NCI-H1417 treated with DMSO at 0.1 percent for 48 hours (cell line): ENCODE measurements at places on chromosomes 1 and 21.
A peak's percentile ranks its signal among the peaks of the same experiment; 100 is the strongest.

- no peak for DNase-seq
Observed at GRCh38 chr1:61139775-61140549, 57.6 kb downstream of the NFIA start.

GRCh38 chr21:35349376-35350080 is 300.4 kb upstream of the RUNX1 start:
- no peak for DNase-seq

GRCh38 chr1:29259802-29260441 is 23.6 kb downstream of the PTPRU start:
- DNase-seq, result no peak

DNA sequence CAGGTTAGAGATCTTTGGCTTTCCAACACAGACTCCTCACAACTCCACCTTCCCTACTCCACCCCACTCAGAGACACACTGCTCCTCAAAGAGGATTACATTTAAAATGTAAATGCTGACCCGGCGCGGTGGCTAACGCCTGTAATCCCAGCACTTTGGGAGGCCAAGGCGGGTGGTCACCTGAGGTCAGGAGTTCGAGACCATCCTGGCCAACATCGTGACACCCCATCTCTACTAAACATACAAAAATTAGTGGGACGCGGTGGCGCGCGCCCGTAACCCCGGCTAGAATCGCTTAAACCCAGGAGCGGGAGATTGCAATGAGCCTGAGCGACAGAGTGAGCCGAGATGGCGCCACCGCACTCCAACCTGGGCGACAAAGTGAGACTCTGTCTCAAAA is 1.8 kb upstream of the ANP32E start:
- no peak for DNase-seq

GRCh38 chr1:150567717-150568593 is 11.5 kb downstream of the MCL1 start:
- peak; percentile 43 for DNase-seq

DNA sequence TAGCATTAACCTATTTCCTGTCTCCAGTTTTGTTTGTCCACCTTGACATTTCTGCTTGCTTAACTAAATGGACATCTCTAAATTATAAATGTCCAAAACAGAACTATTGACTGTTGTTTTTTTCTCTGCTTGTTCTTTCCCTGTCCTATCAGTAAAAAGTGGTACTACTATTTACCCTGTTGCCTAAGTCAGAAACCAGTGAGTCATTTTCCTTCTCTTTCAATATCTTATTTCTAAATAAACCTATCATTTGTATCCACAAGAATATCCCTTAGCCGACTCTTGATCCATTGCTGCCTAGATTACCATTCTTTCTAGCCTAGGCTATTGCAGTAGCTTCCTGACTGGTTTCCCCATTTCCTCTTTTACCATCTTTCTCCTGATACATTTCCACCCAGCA is 22.5 kb downstream of the MIER1 start:
- DNase-seq, result no peak

- DNase-seq, result no peak
Observed at GRCh38 chr1:167561753-167562152, 8.2 kb upstream of the CREG1 start.

DNA sequence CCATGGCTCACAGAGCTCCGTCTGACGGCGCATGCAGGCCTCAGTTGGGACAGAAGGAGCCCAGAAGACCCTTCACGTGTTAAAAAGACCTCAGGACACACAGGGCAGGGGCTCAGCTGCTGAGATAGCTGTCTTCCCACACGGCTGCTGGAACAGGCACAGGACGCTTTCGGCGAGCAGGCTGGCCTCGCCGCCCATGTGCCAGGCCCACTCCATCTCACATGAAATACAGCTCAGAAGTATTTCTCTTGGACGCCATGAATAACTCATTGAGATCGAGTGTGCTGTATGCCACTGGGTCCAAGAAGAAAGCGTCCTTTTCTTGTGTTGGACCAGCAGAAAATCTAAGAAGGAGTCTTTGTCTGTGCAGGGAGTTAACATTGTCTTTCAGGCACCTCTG is 69.6 kb downstream of the SIM2 start:
- DNase-seq, result no peak

DNA sequence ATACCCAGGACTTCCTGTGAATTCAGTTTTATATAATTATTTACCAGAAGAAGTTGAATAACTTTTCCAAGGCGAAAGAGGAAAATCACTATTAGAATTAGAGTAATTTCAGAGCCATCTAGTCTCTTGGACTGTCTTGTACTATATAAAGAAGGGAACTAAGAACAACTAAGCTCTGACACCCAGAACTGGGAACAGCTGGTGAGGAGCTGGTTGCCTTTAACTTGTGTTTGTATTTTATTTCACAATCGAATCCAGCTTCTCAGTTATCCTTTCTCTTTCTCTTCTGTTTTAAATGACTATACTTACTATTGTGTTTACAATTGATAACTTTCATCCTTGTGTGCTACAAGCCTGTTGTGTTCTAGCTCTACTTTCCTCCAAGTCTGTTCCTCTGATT is 8.4 kb downstream of the SNX27 start:
- DNase-seq, result no peak

GRCh38 chr21:44330698-44331097 is 8.5 kb downstream of the CFAP410 start:
- DNase-seq, result no peak

GRCh38 chr1:85024736-85025135 is 23.6 kb downstream of the MCOLN3 start:
- no peak for DNase-seq

- DNase-seq, result no peak
Observed at GRCh38 chr1:171816300-171816901, 24.9 kb upstream of the DNM3 start.

- DNase-seq, result no peak
Observed at GRCh38 chr1:23624440-23624839, 65.1 kb upstream of the ID3 start.

DNA sequence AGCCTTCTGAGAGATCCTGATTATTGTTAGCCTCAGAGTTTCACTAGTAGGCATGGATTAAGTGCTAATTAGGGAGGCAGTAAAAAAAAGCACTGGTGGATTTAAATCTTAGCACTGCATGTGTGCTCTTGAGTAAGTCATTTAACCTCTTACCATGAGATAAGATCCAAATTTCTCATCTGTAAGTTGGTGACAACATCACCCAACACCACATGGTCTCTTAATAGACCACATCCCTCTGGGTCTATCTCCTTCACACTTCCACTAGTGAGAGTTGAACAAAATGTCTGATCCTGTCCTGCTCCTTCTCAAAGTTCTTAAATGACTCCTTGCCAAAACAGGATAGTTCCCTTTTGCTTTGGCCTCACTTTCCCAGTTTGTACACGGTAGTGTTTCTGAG is 29.5 kb upstream of the DMRTA2 start:
- no peak for DNase-seq

DNA sequence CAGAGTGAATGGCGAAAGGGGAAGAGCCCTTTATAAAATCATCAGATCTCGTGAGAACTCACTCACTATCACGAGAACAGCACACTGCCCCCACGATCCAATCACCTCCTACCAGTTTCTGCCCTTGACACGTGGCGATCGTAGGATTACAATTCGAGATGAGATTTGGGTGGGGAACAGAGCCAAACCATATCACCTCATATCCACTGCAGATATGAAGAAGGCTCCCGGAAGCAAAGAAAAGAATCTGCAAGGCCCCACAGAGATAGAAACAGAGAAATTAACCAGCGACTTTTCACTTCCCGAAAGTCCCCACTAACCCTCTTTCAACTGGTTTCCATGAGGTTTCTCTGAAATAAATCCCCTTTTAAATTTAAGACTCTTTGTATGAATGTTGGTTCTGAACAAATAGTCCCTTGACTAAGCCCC is 86.2 kb upstream of the IRF2BP2 start:
- no peak for DNase-seq

DNA sequence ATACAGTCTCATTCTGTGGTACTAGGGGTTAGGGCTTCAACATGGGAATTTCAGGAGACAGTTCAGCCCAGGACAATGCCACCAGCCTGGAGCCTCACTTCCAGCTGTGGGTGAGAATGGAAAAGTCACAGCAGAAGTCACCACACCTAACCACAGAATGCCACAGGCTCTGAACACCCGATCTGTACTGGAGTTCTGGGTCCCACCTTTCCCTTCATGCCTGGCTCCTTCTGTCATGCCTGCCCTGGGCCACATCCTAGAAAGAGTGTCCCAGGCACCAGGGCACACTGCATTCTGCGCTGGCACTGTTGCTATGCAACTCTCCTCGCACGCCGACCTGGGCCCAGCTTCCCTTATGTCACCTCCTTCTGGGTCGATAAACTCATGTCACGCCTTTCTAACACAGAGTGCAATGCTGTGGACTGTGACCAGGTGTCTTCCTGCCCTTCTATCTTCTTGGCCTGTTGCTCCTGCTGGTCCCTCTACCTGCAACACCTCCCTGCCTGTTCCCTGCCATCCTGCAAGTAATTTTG is 21.2 kb downstream of the RCSD1 start:
- no peak for DNase-seq

- peak; percentile 19 for DNase-seq
Observed at GRCh38 chr1:198630863-198631262, 8.0 kb upstream of the PTPRC start.

- no peak for DNase-seq
Observed at GRCh38 chr1:70038025-70038424, 167.4 kb downstream of the LRRC40 start.

GRCh38 chr1:23470282-23471070 is 13.5 kb downstream of the ASAP3 start:
- no peak for DNase-seq

- DNase-seq, result no peak
Observed at GRCh38 chr1:86567878-86568277, 21.0 kb downstream of the CLCA4 start.

- no peak for DNase-seq
Observed at GRCh38 chr1:161066694-161067093, 3.0 kb downstream of the ARHGAP30 start.

DNA sequence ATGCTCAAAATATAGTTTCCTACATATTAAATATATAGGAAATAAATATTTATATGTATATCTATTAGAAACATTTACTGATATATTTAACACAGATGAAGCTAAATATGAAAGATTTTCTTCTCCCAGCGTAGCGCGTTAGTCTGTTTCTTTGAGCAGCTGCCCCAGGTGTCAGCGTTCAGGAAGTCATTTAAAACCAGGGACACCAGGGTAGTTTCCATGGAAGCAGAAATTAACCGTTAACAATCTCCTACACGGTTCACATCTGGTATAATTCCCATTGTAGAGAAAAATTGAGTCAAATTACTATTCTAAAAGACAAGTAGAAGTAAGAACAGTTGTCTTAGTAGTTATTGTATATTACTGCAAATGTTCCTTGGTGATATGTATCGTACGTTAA is 1443.7 kb downstream of the MRPL39 start:
- peak; percentile 52 for DNase-seq

- DNase-seq, result no peak
Observed at GRCh38 chr1:206684003-206684402, 702 bp upstream of the MAPKAPK2 start.

GRCh38 chr1:230044729-230045128 is 22.3 kb upstream of the GALNT2 start:
- DNase-seq, result no peak

DNA sequence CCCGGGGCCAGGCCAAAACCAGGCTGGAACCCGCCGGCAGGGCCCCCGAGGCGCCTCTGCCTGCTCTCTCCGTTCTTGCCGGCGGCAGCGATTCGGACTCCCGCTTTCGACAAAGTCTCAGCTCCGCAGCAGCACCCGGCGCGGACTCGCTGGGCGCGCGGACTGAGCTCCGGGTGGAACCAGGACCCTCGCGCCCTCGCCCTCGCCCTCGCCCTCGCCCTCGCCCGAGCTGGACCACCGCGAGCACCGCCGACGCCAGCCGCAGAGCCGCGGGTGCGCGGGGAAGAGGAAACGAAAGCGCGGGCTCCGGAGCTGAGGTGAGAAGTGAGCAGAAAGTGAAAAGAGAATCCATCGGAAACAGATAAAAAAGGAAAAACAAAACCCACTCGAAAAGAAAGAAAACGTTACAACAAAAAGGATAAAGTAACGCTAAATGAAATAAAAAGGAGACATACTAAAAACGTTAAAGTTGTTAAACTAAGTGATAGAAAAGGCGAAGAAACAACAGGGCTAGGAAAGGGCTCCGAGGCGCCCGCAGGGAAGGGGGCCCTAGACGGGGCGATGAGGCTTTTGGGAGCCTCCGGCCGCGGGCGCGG is 64.9 kb downstream of the MEF2D start:
- DNase-seq, result no peak

DNA sequence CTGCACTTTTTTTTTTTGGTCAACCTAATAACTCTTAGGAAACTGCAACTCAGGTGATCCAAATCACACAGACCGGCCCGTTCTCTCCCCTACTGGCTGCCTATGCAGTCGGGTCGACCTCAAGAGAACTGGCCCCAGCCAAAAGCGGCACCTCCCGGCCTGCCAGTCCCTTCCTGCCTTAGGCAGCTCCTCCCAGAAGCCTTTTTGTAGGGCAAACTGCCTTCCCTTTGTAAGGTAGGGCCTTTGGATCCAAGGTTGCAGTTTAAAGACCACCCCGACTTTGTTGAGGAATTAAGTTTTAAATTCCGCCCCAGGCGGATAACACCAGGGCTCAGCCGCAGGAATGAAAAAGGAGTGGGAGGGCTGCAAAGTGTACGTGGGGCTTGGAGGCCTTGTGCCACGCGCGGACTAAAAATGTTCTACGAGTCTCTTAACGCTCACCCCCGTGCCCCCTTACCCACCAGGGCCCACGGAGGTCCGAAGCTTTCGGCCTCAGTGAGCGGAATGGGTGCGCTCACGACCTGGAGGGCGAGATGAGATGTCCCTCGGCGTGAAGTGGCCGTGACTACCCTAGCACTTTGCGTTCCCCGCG is 642 bp upstream of the ST3GAL3 start:
- no peak for DNase-seq

DNA sequence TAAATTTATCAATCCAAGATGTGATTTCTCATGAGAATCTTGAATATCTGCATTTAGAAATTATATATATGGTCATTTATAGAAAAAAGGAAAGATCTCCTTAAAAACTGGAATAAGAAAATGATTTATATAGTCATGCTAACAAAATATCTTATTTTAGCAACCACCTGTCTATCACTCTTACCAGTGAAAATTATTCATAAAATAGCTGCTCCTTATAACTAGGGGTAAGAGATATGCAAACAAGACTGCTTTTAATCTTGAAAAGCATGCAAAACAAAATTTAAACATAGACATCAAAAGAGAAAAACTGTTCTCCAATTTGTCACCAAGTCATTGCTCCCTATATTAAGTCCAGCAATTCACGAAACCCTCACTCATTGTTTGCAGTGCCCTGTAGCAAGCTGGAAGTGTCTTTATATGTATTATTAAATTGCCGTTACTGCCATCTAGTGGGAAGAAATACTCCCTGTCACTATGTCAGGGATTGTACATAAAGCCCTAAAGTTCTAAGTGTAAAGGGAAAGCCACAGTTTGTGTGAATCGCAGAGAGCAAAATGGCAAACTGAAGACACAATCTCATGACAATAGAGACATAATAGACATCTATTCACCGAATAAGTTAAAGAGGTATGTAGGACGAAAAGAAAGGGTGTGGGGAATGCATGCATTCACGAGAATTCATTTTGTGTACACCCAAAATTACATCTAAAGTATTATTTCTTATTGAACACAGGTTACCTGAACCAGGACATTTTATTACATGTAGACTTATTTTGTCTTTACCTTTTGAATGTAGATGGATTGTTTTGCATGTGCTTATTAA is 600.5 kb downstream of the USP25 start:
- DNase-seq, result peak; percentile 73

GRCh38 chr1:228089519-228090380 is 7.2 kb downstream of the ARF1 start:
- DNase-seq, result no peak

GRCh38 chr1:41285818-41286217 is 43.7 kb upstream of the SCMH1 start:
- no peak for DNase-seq

GRCh38 chr21:39156024-39156423 is 27.2 kb downstream of the PSMG1 start:
- DNase-seq, result no peak
